ENCODE measurements at places on chromosomes 2 and 18.

DNA sequence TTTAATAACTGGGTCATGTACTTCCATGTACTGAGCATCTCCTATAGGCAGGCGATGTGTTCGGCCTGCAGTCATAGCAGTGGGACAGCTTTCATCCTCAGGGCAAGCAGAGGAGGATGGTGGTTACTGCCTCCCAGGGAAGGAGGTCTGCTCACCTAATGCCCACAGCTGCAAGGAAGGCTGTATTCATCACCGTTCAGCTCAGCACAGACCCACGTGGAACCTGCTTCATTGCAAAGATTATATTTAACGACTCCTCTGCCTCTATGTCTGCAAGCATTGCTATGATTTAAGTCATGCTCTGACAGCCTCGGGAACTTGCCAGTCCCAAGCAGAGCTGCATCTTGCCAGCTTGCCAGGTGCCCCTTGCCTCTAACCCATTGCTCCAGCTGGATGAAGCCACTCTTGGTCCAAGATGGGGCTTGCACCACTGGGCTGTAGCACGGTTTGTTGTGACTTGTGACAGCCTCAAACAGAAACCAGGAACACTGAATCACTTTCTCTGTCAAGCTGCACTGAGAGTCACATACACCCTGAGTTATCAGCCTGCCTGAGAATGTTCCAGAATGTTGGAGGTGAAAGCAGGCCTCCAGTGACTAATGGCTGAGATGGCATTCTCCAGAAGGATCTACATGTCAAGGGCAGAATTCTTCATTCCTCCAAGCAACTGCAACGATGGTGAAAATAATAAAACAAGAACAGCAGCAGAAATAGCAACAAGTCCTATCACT lies 651.1 kb upstream of the ID2 start:
- no peak for DNase-seq

DNA sequence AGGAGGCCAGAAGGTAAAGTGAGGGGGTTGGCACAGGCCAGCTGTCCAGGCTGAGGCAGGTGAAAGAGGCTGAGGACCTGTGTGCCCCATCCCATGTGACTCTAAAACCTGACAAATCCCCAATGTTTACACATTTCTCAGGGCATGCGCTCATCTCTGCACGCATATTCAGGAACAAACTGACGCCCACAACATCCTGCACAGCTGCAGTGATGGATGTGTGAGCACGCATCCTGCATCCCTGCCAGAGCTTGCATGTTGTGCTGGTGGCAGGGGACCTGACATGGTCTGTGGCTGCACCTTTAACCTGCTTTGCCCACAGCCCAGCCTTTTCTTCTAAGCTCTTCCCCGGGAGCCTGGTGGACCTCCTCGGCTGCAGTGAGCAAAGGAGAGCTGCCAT lies 83.1 kb downstream of the FBXO15 start:
- no peak for DNase-seq

- DNase-seq, result no peak
Measured at GRCh38 chr2:113126845-113127645, at the start of gene IL1RN. Gene IL1RN, plus strand, starts transcription at chr2:113127598. Its CDS starts 27 bp downstream, at chr2:113127625.

- DNase-seq, result no peak
Measured at GRCh38 chr2:15058015-15058720, 425.7 kb downstream of the LRATD1 start.

DNA sequence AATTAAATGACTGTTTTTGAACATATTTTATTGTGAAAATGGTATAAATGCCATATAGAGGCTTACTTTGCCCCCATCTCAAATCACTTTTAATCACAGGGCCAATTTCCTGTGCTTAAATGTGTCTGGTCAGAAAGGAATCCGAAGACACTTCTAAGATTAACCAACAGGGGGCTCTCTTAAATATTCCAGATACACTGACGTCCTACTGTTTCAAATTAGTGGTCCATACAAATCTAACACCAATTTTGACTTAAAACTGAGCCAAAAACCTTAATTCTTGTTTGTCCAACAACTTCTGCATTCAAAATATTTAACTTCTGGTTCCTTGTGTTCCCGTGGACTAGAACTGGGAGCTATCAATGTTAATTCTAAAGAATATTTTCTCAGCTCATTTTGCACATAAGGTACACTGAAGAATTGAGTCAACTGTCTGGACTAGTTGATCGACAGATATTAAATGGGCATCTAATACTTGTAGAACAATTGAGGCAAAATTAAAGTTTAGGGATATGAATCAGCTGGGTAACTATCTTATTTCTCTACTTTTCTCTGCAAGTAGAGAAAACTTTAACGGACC lies 557.5 kb downstream of the ARHGAP15 start:
- peak; percentile 30 for DNase-seq

DNA sequence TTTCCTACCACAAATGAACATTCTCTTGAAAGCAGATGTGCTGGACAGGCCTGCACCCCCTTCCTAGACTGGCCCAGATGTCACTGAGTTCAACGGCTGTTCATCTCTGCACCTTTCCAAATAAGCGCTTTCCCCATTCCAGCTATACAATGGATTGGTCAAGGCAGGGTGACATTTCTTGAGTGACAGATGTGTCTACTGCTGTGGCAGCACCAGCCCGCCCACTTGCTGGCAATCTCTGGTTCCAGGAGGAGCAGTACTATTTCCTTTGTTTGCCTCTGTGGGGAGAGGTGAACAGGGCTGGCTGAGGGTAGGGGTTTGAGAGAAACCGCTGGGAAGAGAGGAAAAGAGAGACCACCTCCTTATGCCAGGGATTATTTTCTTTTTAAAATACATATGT lies 269.5 kb upstream of the POU3F3 start:
- DNase-seq, result no peak

- DNase-seq, result no peak
Measured at GRCh38 chr2:215683295-215683694, 247.4 kb upstream of the FN1 start.

- DNase-seq, result no peak
Measured at GRCh38 chr2:187440101-187440675, 7.9 kb downstream of the CALCRL start.

DNA sequence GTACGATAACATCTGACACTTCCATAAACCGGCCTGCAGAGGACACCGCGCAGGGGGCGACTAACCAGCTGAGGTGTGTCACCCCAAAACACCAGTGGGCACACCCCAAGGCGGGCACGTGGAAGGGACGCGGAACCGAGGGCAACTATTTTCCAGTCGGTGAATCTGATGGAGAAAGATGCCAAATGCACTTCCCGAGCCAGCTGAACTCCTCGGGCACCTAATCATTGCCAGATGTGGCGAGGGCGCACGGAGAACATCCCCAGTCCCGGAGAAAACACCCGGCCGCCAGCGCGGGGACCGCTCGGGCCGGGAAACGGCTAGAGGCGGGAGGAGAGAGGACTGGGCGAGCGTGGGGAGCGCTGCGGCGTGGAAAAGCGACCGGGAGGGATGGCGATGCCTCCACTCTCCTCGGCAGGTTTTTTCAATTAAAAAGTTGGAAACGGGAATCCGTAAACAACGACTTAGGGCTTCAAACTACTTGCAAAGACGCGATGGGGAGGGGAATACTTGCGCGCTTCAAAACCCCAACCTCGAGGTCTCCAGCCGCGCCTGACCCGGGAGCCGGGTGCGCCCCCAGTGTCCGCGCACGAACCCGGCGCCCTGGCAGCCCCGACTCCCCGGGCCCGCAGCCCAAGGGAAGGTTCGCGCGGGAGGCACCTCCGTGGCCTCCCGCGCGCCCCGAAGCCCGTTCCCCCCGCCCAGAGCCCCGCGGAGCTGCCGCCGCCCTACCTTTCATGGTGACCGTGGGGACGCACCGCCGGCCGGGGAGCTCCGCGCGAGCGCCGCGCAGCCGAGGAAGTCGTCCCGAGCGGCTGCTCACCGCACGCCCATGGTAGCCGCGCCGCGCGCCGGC lies 497 bp downstream of the COLEC12 start:
- no peak for DNase-seq

DNA sequence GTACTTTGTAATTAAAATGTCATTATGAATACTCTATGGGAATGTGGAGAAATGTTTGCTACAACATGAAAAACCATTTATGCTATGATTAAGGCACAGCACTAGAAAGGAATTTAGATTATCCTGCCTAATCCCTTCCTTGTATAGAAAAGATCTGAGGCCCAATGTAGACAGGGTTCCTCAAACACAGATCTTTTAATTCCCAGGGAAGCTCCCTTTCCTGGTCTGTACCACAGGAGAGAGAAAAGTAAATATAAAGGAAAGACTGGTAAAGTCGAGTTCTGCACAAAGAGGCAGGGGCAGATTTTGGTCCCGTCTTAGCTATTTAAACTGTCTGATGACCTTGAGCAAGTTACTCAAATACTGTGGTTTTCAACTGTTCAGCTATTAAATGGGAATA lies 84.7 kb downstream of the ICA1L start:
- no peak for DNase-seq

GRCh38 chr18:35564795-35565453 lies 16.6 kb upstream of the GALNT1 start:
- DNase-seq, result no peak

GRCh38 chr2:222703886-222704285 lies 32.4 kb downstream of the MOGAT1 start:
- no peak for DNase-seq

DNA sequence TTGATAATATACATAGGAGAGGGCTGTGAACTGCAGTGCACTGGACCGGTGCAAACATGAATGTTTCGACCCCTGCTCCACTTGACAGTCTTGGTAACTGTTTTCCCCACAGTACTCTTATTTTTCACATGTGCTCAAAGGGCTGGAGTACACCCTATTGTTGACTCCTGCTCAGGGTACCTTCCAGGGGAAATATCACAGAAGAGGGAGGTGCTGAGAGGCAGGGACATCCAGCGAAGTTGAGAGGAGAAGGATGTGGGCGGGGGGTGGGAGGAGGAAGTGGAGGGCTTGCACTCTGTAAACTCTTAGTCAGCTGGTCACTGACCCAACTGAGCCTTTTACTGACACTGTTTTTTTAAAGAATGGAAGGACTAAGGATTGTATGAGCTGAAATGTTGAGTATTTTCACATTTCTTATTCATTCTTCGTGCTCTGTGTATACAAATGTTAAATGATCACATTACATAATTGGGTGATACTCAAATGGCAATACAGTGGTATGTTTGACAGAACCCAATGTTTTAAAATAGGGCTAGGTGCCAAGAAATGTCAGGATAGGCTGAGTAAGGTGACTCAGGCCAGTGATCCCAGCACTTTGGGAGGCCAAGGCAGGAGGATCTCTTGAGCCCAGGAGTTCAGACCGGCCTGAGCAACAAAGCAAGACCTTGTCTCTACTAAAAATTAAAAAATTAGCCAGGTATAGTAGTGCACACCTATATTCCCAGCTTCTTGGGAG lies 10.0 kb downstream of the INPP4A start:
- no peak for DNase-seq

DNA sequence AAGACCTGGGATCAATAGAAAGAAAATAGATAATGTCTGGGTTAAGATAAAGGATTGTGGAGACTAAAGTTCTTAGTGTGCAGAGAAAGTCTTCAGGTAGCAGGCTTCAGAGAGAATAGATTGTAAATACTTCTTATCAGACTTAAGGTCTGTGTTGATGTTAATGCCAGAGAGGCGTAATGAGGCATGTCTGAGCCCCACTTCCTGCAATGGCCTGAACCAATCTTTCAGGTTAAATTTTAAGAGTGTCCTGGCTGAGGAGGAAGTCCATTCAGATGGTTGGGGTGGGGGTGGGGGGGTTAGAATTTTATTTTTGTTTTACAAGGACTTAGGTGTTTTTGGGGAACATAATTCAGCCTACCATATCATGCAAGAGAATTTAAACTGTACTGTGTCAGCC lies 129.5 kb downstream of the EVA1A start:
- no peak for DNase-seq

GRCh38 chr2:189662669-189663226 lies 1.5 kb downstream of the ASNSD1 start:
- DNase-seq, result no peak

- DNase-seq, result no peak
Measured at GRCh38 chr2:225112362-225113126, 70.3 kb upstream of the DOCK10 start.

- DNase-seq, result peak; percentile 53
Measured at GRCh38 chr2:176652300-176653182, 383.3 kb downstream of the MTX2 start.

- DNase-seq, result no peak
Measured at GRCh38 chr2:85400541-85401463, 9.4 kb downstream of the CAPG start.

GRCh38 chr18:2662990-2663389 lies 7.5 kb downstream of the SMCHD1 start:
- DNase-seq, result no peak

DNA sequence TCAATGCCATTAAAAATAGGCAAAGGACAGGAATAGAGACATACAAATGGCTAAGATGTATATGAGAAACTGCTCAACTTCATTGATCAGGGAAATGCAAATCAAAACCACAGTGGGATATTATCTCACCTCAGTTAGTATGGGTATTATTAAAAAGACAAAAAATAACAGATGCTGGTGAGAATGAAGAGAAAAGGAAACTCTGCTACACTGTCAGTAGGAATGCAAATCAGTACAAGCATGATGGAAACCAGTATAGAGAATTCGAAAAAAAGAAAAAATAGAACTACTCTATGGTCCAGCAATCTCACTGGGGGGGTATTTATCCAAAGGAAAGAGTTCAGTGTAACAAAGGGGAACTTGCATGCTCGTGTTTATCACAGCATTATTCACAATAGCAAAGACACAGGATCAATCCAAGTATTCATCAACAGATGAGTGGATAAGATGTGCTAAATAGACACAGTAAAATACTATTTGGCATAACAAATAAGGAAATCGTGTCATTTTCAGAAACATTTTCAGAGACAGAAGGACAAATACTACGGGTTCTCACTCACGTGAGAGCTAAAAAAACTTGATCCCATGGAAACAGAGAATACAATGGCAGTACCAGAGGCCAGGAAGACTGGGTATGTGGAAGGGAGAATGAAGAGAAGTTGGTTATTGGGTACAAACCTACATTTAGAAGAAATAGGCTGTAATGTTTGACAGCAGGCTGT lies 60.6 kb downstream of the CCDC74A start:
- DNase-seq, result no peak

- no peak for DNase-seq
Measured at GRCh38 chr2:65436824-65437221, 4.4 kb upstream of the SPRED2 start.

DNA sequence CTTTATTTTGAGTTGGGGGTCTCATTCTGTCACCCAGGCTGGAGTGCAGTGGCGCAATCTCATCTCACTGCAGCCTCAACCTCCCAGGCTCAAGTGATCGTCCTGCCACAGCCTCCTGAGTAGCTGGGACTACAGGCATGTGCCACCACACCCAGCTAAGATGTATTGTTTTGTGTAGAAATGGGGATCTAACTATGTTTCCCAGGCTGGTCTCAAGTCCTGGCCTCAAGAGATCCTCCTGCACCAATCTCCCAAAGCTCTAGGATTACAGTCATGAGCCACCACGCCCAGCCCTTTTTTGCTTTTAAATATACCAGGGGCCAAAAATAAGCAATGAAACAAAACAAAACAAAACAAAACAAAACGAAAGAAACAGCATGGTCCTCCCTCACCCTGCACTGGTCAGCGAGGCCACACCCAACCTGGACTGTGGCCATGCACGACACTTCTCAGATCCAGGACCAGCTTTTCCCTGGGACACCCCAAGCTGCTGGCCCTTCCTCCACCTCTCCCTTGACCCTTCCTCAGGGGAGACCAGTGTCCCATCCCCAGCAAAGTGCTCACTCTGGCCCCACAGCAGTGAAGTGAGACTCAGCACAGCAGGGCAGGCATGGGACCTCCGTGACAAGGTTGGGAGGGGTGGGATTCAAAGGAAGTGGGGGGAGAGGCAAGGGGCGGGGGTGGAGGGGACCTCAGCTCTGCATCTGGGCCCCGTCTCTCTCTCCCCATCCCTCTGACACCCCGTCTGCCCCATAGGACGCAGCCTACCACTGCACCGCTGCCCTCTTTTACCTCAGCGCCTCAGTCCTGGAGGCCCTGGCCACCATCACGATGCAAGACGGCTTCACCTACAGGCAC lies 23.5 kb downstream of the MAL start:
- DNase-seq, result no peak

- no peak for DNase-seq
Measured at GRCh38 chr2:33946193-33946592, 347.1 kb upstream of the FAM98A start.

Data from CD4-positive, alpha-beta T cell treated with Interleukin-15 for 4 hours (primary cell).